ENCODE measurements at places on chromosomes 1 and 21.

DNA sequence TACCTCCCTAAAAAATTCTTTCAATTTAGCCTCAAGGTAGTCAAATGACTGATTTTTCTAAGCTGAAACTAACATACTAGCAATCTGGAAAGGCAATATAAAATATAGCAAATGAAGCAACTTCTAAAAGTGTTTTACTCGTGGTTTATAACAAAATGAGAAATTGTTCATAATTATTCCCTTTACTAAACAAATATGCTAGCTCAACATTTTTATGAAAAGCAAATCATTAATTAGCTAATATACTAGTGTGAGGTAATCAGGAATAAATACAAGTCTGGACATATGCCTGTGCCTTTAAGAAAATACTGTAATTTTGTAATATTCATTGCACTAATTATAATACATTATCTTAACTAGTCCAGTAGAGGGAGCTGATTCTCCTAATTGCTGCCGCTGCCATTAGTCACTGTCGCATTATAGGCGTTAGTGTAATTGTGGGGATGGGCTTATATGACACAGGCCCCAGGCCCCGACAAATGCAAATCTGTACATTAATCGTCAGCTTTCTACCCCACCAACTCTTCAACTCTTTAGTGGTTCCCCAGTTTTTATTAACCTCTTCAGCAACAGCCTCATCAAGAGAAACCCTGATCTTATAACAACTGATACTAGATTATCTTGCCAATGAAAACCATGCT is 160.9 kb downstream of the GABPA start:
- no peak for DNase-seq

- peak; percentile 61 for DNase-seq
Measured at GRCh38 chr21:42781150-42781970, 98.0 kb downstream of the WDR4 start.

DNA sequence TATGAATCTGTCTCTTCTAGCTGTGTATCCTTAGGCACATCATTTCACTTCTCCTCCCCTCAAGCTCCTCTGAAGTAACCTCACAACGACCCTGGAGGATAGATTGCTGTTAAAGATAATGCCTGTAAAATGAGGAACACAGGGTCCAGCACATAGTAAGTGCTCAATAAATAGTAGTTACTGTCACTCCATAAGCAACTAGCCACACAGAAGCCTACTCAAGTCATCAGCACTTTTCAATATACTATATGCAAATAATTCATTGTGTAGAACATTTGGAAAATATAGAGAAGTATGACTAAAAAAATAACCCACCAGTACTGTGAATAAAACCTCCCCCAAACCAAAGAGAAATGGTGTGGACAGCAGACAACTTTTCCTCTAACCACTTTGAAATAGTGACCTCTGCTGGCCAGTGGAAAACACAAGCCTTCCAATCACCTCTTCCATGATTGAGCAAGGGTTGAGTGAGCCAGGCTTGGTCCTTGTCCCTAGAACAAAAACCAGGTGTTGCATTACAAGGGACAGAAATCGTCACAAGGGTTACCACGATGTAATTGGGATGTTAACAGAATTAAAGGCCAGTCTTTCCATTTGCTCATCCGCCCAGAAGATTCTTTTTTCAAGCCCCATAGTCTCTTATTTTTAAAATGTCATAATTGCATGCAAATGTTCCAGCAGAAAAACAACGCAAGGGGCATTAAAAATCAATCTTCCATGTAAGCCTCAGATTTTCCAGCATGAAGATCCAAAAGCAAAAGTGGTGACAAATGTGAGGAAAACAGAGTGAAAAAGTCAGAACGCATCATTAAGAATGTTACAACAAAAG is 15.7 kb upstream of the GLIS1 start:
- peak; percentile 64 for DNase-seq

- peak; percentile 54 for DNase-seq
Measured at GRCh38 chr21:39137248-39138178, 45.7 kb downstream of the PSMG1 start.

DNA sequence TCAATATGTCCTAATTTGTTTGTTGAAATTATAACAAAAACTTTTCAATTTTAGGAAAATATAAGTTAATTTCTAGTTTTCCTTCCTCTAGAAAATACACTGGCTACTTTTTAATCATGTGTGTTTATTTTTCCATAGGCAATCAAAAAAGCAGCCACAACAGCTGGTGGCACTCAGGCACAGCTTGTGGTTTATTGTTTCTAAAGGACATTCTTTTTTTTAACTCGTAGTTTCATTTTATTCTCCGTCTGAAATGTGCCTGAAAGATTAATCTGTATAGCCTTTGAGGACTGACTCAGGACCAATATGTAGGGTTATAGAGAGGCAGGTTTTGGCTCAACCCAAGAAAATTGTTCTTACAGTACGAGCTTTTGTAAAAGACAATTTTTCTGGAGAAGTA is 20.7 kb upstream of the STX12 start:
- no peak for DNase-seq

- no peak for DNase-seq
Measured at GRCh38 chr1:241964550-241965282, 7.1 kb downstream of the BECN2 start.

DNA sequence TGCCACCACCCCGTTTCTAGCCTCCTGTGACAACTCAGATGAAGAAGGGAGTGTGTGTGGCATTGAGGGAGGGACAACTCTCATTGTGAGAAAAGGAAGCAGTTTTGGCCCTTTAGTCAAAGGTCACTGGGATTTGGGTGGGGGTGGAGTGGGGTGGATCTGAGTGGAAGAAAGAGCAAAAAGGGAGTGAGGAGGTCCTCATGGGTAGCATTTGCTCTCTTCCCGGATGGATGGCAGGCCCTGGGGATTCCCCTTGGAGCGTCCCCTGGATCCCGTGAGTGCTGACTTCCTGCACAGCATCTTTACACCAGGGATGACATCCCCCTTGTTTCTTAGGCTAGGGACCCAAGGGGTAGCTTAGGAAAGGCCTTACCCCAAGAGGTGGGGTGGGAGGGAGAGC is 460 bp downstream of the SERPINC1 start:
- no peak for DNase-seq

GRCh38 chr1:5639106-5639722 is 353.0 kb downstream of the NPHP4 start:
- no peak for DNase-seq

DNA sequence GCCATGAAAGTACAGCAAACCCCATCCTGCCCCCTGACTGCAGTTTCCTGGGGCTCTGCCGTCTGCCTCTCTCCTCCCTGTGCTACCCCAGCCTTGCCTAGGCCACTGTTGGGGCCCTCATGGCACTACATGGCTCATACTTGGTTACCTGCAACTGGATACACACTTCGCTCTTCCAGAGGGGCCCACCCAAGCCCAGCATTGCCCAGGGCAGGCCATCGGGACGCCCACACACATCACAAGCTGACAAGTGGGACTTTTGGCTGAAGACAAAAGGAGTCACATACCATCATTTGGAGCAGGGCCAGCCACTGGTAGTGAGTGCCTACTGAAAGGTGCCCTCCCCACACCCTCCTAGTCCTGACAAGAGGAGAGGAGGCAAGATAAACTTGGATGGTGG is 82.8 kb downstream of the CD247 start:
- DNase-seq: no peak

- no peak for DNase-seq
Measured at GRCh38 chr1:200960948-200961340, 62.6 kb downstream of the KIF21B start.

GRCh38 chr1:180278596-180279395 is 48.7 kb downstream of the LHX4 start:
- no peak for DNase-seq

GRCh38 chr1:243910607-243911006 is 60.6 kb upstream of the AKT3 start:
- no peak for DNase-seq

- peak; percentile 70 for DNase-seq
Measured at GRCh38 chr1:157626099-157626498, 28.2 kb upstream of the FCRL4 start.

DNA sequence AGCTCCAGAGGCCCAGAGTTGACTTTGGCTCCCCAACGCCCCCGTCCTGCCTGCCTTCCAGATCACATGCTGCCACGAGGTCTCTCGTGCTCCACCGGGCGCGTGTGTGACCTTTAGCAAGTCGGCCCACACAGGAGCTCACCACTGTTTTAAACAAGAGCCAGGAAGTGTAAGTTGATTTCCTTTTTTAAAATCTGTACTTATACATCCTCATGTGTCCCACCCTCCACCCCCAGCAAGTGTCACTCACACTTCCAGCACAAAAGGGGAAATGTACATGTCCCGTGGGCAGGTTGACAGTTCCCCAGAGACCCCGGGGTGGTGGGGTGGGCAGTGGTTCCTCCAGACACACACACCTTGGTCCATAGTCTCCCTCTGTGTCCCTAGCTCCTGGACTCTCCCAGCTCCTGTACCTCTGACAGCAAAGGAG is 84.4 kb downstream of the STUM start:
- DNase-seq: no peak

- no peak for DNase-seq
Measured at GRCh38 chr1:154843636-154844296, 26.3 kb downstream of the KCNN3 start.

DNA sequence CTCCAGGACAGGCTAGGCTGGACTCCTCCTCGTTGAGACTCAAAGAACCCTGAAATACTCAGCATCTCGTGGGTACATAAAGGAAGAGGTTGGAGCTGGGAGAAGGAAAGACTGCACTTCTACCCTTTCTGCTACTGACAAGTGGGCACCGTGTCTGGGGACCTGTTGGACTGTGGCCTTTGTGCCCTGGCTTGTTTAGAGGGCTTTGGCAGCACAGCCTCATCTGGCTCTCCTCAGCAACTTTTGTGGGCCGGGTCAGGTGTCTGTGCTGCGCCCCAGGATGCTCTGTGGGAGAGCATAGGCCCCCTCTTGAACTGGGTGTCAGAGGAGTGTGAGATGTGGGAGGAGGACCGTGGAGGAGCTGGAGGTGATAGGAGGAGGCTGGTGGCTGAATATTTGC is 142.4 kb downstream of the FCRL5 start:
- no peak for DNase-seq

DNA sequence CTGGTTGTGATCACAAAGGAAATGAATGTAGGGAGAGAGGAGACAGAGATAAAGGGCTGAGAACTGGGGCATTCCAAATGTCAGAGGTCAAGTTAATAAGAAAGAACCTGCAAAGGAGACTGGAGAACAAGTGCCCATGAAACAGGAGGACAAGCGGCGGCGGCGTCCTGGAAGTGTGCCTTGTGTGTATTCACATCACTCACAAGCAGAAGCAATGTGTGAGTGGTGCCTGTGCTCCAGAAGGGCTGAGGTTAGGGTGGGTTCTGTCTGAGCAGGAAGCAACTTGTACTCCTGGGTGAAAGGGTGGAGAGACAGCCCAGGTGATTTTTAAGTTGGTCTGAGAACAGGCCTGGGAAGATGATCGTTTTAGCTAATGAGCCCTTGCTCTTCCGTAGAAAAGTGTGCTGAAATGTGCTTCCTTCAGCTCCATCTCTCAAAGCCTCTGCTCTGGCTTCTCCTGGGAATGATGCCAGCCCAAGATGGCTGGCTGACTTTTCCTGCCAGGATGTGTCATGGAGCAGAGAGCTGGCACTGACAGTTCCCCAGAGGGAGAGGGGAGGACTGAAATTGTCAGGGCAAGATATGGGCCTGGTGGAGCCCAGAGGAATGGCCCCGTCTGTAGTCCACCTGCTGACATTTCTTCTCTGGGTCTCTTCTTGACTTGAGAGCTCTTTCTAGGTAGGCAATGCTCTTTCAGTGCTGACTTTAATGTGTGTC is 25.1 kb upstream of the PLEKHA6 start:
- no peak for DNase-seq

GRCh38 chr1:70717656-70718055 is 306.6 kb downstream of the CTH start:
- no peak for DNase-seq

- DNase-seq: no peak
Measured at GRCh38 chr1:165063181-165063965, 293.1 kb downstream of the LMX1A start.

- no peak for DNase-seq
Measured at GRCh38 chr1:94927405-94928175, 680 bp upstream of the CNN3 start.

- no peak for DNase-seq
Measured at GRCh38 chr1:204331847-204332487, 27.8 kb downstream of the PLEKHA6 start.

DNA sequence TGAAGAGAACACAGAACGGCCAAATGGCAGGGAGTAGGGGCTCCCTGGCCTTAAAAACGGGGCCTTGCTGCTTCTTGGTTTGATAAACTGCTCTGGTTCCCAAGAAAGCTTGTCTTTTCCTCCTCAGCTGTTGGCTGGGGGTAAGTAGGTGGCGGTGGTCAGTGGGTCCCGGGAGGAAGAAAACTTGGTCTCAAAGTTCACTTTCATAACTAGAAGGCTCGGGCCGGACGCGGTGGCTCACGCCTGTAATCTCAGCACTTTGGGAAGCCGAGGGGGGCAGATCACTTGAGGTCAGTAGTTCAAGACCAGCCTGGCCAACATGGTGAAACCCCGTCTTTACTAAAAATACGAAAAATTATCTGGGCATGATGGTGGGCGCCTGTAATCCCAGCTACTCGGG is 47.3 kb upstream of the CTBS start:
- DNase-seq: no peak

DNA sequence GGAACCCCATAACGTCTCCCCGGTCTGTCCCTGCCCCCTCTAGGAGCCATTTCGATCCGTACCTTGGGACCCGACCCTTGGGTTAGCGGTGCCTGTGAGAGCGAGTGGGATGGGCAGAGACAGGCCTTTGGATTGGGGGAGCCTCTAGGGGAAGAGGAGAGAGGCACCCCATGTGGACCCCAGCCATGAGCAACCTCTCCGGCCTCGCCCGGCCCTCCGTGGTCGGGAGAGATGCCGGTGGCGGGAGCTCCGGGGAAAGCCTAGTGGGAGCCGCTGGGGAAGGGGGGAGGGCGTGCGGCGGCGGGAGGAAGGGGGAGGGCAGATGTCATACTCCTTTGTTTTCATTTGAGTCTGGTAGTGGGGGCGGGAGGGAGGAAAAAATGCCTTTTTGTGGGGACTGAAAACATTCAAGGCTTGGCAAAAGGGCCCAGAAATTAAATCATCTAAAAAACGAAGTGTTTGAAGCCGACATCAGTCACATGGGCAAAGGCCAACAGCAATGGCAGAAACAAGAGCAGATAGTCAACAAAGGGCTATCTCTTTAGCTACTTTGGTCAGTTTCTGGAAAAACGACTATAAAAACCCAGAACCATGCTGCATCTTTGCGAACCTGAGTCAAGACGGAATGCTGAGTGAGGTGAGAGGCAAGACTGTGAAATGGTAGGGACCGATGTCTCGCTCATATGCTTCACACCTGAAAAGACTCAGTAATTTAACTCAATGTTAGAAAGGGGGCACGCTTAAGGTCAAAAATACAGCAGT is 758 bp downstream of the PTBP2 start:
- DNase-seq: peak; percentile 50

Measured in WTC11 (cell line).